ENCODE measurements at places on chromosomes 1 and 21. TPM values are rescaled to one million over a fixed set of nuclear protein-coding genes. Genes with fewer than 3 reads are reported as not detected.

Gene A3GALT2
- not detected for total RNA-seq

Gene TMEM125
- total RNA-seq = 0.21 TPM

Gene TOMM40L
- total RNA-seq = 4.3 TPM

Gene FCGR1A
- total RNA-seq = 1.4 TPM

Gene OR2T33
- total RNA-seq = not detected

- no peak overlapping the region for H3K27ac ChIP-seq
- H3K4me1 ChIP-seq = no peaks in the 10 kb centered on the region
- H3K36me3 ChIP-seq = no peaks in the 10 kb centered on the region
- H3K27me3 ChIP-seq = no peaks in the 10 kb centered on the region
- no peak for DNase-seq
These were observed 39.9 kb downstream of the F5 start for GRCh38 chr1:169546087-169546995.

- H3K27ac ChIP-seq = peak overlapping the region; percentile 71
- no peaks in the 10 kb centered on the region for H3K27me3 ChIP-seq
- no peak overlapping the region for H3K4me3 ChIP-seq
- DNase-seq = no peak
These were observed 1.7 kb upstream of the SGIP1 start for GRCh38 chr1:66532214-66532613.

- no peaks in the 10 kb centered on the region for H3K4me1 ChIP-seq
- H3K36me3 ChIP-seq = no peaks in the 10 kb centered on the region
- DNase-seq = no peak
- H3K27ac ChIP-seq = peak overlapping the region; percentile 5
These were observed 82.7 kb upstream of the ROR1 start for GRCh38 chr1:63690966-63691700.

DNA sequence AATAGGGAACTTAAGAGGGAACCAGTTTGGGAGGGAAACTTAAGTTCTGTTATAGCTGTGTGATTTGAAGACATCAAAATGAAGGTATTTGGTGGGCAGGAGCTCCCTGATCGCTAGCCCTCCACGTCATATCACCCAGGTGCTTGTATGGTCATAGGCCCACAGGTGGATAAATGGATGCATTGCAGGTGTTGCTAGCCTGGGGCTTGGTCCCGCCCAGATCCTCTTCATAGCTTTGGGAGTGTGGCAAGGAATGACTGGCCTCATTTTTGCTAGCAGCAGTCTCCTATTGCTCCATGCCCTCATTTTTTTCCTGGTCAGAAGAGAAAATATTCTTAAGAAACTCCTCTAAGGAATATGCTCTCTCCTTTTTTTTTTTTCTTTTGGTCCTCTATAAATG is 11.3 kb downstream of the GNPAT start:
- no peaks in the 10 kb centered on the region for H3K4me1 ChIP-seq
- no peak for DNase-seq
- no peak overlapping the region for H3K27ac ChIP-seq
- no peaks in the 10 kb centered on the region for H3K27me3 ChIP-seq

DNA sequence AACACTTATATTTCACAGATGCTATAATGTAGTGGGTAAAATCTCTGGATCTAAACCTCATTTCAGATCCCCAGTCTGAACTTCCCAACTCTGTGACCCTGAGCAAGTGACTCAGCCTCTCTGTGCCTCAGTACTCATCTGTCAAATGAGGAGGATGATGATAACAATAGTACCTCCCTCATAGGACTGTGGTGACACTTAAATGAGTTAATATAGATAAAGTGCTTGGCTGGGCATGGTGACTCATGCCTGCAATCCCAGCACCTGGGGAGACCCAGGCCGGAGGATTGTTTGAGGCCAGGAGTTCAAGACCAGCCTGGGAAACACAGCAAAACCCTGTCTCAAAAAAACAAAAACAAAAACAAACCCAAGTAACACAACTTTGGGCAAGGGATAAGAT is 4.7 kb upstream of the ECE1 start:
- no peaks in the 10 kb centered on the region for H3K4me1 ChIP-seq
- no peak overlapping the region for H3K4me3 ChIP-seq
- peak overlapping the region; percentile 84 for H3K27ac ChIP-seq
- H3K27me3 ChIP-seq = no peaks in the 10 kb centered on the region
- H3K36me3 ChIP-seq = no peaks in the 10 kb centered on the region

GRCh38 chr1:195946500-195946899 is 661.7 kb downstream of the KCNT2 start:
- no peaks in the 10 kb centered on the region for H3K4me1 ChIP-seq
- DNase-seq = no peak
